ENCODE measurements at places on chromosomes 4 and X.

GRCh38 chr4:76302826-76303438, 3.6 kb upstream of the STBD1 start:
- no peak for DNase-seq

DNA sequence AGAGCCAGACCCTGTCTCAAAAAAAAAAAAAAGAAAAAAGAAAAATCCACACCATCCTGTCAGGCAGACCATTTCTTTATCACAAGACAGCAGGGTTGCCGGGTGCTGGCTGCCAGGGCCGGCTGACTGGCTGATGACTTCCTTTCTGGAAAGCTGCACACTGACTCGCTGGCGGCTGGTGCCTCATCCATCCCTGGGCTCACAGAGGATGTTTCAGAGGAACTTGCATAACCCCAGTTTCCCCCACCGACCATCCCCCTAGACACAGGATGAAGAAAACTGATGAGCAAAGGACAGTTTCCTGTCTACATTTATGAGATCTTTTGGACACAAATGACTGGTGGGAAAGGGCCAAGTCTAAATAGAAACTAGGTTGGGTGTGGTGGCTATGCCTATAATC, 14.1 kb downstream of the HPSE start:
- DNase-seq, result no peak

- DNase-seq, result no peak
Measured at GRCh38 chr4:108324450-108324849, 155.7 kb upstream of the LEF1 start.

DNA sequence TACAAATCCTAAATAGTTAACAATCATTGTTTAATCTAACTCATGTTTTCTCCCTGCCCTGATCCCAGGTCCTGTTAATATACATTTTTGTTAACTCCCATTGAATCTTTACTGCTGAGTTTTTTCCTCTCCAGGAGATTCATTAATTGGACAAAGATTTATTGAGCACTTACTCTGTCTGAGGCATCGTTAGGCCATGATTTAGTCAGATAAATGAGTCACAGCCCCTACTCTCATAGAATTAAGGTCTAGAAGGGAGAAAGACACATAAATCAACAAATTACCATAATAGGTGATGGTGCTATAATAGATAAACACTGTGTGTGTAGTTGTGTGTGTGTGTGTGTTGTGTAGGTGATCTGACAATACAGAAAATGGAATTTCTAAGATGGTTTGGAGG, 112.5 kb downstream of the MAPK10 start:
- no peak for DNase-seq

GRCh38 chrX:15825936-15826335, 28.7 kb downstream of the AP1S2 start:
- DNase-seq, result no peak

DNA sequence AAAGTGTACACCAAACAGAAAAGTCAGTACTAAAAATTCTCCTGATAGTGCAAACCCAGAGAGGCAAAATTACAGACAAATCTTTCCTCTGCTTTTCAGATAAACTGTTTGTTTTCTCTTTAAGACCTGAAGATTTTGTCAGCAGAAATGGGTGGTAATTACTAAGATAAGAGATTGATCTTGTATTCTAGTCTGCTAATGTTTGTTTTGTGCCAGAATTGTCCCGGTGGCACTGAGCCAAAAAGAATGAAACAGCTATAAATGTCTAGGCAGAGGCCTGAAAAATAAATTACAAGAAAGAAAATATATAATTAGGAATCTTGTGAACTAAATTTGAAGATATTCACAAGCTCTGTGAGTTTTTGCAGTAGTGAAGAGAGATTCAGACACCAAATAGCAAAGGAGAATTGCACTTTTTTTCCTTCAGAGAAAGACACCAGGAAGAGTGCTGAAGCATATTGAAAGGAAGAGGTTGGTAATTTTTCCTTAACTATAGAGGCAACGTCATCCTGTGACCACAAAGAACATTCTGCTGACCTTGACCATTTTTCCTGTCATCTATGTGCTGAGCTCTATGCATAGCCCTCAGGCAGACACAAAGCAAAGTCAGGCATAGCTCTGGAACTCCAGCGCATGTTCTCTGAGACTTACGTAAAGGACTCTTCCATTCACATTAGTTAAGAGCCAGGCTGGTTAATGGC, 314.5 kb upstream of the RASGEF1B start:
- no peak for DNase-seq

DNA sequence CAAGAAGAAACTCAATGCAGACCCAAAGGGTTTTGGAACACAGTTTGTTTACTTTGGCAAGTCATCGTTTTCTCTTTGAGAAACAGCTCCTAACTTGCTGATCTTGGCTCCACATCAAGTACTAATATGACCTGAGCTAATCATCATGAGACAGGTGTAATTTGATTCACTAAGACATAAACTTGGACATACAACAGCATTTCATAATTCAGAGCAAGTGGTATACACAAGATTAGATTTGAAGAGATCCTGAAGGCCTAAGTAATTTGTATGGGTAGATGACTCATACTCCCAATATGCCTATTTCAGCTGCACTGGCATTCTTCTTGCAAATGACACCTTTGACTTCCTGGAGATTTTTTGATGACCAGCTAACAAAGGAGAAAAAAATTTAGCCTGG, 1521.7 kb downstream of the RPA4 start:
- no peak for DNase-seq

- DNase-seq, result peak; percentile 56
Measured at GRCh38 chrX:15579778-15580747, 20.7 kb downstream of the ACE2 start.

DNA sequence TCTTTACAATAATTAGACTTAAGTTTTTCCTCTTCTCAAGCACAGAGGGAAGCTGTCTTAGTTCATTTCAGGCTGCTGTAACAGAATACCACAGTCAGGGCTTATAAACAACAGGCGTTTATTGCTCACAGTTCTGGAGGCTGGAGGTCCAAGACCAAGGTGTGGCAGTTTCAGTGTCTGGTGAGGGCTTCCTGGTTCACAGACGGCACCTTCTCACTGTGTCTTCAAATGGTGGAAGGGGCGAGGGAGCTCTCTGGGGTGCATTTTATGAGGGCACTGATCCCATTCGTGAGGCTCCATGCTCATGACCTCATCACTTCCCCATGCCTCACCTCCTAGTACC, 115.7 kb upstream of the MXRA5 start:
- DNase-seq, result no peak

DNA sequence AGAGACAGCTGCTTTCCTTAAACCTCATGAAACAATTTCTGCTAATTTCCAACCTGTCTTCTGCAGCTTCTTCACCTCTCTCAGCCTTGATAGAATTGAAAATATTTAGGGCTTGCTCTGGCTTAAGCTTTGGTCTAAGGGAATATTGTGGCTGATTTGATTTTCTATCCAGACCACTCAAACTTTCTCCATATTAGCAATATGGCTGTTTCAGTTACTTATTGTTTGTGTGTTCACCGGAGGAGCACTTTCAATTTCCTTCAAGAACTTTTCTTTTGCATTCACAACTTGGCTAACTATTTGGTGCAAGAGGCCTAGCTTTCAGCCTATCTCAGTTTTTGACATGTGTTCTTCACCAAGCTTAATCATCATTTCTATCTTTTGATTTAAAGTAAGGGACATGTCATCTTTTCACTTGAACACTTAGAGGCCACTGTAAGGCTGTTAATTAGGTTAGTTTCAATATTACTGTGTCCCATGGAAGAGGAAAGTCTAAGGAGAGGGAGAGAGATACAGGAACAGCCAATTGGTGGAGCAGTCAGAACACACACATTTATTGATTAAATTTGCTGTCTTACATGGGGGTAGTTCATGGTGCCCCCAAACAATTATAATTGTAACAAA, 213.2 kb downstream of the RASL11B start:
- no peak for DNase-seq

DNA sequence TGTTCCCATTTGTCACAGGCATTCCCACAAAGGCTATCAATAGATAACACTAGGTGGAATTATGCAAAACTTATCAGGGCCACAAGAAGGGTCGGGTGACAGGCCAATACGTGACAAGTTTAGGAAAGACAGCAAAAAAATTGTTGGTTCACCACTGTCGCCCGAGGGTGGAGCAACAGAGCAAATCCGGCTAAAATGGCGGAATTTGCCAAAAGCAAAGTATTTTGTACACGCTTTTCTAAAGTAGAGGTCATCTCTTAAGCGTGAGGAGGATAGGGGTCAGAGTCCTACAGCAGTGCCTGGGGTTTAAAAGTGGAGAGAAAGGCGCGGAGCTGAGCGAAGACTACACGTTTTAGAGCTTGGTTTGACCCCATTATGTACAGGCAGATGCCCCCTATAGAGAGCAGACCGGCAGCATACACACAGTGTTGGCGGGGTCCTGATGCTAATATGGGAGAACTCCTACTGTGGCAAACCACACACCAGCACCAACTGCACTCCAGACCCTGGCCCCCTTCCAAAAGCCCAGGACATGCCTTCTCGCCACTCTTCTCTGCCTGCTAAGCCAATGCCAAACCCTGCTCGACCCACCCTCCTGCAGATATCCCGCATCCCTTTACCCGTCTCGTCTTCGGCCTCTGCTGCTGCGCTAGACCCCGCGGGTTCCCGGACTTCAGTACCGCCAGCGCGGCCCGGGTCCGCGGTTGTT, 733 bp downstream of the CCNA2 start:
- peak; percentile 74 for DNase-seq

GRCh38 chr4:84790769-84791565, 175.5 kb downstream of the WDFY3 start:
- DNase-seq, result no peak

DNA sequence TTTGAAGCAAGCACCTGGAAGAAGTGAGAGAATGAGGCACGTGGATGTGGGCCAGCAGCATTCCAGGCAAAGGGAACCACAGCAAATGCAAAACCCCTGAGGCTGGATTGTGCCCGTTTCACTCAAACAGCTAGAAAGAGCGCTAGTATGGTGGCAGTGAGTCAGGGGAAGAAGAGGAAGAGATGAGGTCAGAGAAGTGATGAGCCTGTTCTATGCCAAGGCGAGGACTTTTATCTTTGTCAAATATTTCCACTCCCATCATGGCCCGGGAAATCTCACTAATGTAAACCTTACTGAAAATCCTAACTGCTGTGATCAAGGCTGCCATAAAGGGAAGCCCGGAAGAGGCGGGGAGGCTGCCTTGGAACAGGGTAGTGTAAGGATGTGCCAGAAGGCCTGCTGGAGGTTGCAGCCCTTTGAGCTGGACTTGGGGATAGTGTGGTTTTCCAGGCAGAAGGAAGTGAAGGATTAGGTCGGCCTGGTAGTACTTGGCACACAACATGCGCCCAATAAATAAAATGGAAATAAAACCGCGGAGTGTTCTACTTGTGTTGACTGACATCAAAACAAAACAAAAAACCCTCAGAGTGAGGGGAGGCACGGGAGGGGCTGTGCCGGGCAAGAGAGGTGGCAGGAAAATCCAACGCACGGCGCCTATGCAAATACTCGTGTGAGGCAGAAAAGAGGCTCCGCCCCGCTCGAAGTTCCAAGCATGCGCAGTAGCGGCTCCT, 1.2 kb upstream of the CDK16 start:
- DNase-seq, result no peak

GRCh38 chrX:13694359-13694758, 5.4 kb downstream of the RAB9A start:
- no peak for DNase-seq

- no peak for DNase-seq
Measured at GRCh38 chr4:57132743-57133137, 22.6 kb upstream of the IGFBP7 start.

DNA sequence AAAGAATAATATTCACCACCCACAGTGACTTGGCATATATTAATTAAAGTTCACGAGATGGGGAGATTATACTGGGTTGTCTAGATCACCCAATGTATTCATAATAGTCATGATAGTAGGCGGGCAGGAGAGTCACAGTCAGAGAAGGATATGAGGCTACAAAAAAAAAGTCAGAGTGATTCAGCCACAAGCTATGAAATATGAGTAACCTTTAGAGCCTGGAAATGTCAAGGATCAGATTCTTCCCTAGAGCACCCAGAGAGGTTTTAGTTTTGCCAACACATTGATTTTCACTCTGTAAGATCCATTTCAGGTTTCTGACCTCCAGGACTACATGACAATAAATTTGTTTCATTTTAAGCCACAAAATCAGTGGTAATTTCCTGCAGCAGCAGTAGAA, 501.9 kb downstream of the GABRG1 start:
- DNase-seq, result no peak

GRCh38 chrX:55598333-55598732, 24.9 kb upstream of the FOXR2 start:
- no peak for DNase-seq

DNA sequence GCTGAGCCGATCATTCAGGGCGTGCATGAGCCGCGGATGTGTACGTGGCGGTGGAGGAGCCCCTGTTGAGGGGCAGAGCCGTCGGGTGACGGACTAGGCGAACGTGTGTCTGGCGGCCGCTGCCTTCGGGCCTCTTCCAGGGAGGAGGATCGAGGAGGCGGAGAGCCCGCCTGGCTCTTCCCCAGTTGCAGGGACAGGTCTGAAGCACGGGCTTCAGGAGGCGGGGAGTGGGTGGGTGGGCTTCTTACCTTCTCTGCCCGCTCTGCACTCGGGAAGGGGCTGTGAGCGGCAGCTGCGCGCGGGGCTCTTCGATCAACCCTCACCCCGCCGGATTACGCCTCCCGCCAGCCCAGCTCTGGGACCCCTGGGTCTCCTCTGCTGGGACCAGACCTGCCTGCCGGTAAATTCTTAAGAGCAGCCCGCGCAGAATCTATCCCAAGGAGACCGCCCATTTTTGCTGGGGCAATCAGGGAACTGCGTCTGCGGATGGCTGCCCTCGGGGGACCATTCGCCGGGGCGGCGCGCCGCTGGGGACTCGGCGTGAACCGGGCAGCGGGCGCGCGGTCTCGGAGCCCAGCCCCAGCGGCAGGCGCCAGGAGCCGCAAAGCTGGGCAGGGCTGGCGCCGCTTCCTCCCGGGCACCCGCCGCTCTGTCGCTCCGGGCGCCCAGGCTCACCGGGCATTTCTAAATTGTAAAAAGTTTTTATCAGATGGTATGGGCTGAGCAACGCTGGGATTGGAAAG, 4.9 kb downstream of the PLAC8 start:
- peak; percentile 88 for DNase-seq

GRCh38 chr4:121765368-121765705, 373 bp upstream of the SMIM43 start:
- DNase-seq, result no peak

- DNase-seq, result no peak
Measured at GRCh38 chr4:38641811-38642210, 22.2 kb upstream of the KLF3 start.

DNA sequence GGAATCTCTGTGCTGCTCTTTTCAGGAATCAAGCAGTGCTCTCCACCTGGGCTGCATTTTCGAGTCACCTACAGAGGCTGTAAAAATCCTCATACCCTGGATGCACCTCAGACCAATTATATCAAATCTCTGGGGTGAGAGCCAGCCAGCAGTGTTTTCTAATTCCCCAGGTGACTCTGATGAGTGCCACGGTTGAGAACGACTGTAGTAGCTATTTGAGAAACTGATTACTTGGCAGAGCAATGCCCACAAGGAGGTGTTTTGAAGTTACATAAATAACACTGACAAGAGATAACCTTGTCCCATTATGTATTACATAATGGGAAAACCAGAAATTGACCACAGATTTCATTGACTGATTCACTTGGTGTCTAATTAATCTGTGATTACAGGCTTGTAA, 46.8 kb downstream of the CLCN4 start:
- no peak for DNase-seq

- no peak for DNase-seq
Measured at GRCh38 chr4:177077095-177077971, 232.3 kb upstream of the NEIL3 start.
